ENCODE measurements at places on chromosomes 6 and 20. TPM values are rescaled to one million over a fixed set of nuclear protein-coding genes. Genes with fewer than 3 reads are reported as not detected.
A peak's percentile ranks its signal among the peaks of the same experiment; 100 is the strongest.

GSTA2 gene
- total RNA-seq: not detected

DNA sequence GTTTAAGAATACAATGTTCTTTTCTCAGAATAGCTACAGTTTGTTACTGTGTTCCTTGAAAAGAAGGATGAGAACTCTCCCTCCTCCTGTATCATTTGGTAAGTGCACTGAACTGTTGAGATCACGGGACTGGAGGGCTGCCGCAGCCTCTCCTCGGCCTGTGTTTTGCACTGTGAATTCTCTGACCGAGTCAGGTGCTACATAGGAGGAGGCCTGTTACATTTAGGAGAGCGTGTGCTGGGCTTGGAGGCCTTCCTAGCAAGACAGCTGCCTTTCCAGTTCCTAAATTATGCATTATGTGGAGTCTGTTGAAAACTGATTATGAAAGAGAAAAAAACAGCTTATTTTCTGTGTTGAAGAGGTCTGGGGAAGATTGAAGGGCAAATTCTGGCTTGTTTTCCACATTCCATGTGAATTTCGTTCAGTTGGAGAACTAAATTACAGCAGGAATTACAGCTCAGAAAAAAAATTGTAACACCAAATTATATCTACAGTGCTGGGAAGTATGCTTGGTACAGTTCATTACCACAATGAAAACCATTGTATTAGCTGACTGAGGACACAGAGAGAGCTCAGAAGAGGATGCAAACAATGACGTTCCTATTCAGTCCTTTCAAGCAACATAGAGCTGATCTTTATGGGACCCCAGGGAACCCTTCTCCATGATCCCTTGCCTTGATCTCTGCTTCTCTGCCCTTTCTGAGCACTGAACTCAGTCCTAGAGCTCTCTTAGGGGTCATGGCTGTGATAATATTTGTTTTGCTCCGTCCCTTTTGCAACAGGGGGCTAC lies 2.8 kb downstream of the TMC2 start:
- DNase-seq: no peak
- no peaks in the 10 kb centered on the region for H3K36me3 ChIP-seq
- no peaks in the 10 kb centered on the region for H3K4me1 ChIP-seq
- no peaks in the 10 kb centered on the region for H3K27me3 ChIP-seq
- H3K4me3 ChIP-seq: no peak overlapping the region

DNA sequence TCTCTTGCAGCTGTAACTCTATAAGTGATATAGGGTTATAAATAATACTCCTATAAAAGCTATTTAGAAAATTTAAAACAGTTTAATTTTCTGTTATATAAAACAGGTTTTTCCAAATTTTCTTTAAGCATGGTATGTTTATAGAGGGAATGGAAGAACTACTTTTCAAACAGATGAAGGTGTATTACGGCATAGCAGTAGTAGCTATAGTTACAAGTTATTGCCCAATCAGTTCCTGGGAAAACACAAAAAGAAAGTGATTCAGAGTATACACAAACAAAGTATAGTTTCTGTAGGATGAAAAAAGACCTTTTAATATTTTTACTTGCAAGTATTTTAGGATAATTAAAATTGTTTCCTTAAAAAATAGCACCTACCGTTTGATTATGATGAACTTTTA lies 9.8 kb downstream of the SLC17A5 start:
- DNase-seq: no peak
- H3K4me3 ChIP-seq: no peak overlapping the region
- H3K27ac ChIP-seq: no peak overlapping the region
- H3K27me3 ChIP-seq: no peaks in the 10 kb centered on the region
- H3K4me1 ChIP-seq: no peaks in the 10 kb centered on the region
- H3K36me3 ChIP-seq: no peaks in the 10 kb centered on the region

DNA sequence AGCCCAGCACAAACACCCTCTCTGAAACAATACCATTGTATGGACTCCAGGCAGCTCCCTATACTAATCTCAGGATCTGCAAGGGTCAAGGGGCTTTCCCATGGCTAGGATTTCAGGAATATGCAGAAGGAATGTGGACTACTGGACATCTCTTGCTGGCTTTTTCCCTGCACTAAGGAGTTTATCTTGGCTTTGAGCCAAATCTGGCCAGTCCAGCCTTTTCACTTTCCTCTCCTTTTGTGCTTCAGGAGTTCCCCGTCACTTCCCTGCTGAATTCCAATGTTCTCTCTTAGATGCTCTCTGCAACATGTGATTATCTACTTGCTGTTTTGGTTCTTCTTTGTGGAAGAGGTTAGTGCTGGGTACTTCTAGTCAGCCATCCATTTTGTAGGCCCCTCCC lies 568.2 kb downstream of the HDGFL1 start:
- H3K4me1 ChIP-seq: no peaks in the 10 kb centered on the region
- DNase-seq: no peak
- no peak overlapping the region for H3K27ac ChIP-seq
- no peak overlapping the region for H3K4me3 ChIP-seq
- no peaks in the 10 kb centered on the region for H3K36me3 ChIP-seq

- H3K27ac ChIP-seq: peak overlapping the region; percentile 94
- H3K27me3 ChIP-seq: no peaks in the 10 kb centered on the region
- peaks cover 1% of the 10 kb centered on the region for H3K4me1 ChIP-seq
- no peak overlapping the region for H3K4me3 ChIP-seq
These were observed 23.0 kb upstream of the NAA20 start for GRCh38 chr20:19993958-19994669.
